LoVo (cell line): ENCODE measurements at places on chromosomes 7 and 10.

DNA sequence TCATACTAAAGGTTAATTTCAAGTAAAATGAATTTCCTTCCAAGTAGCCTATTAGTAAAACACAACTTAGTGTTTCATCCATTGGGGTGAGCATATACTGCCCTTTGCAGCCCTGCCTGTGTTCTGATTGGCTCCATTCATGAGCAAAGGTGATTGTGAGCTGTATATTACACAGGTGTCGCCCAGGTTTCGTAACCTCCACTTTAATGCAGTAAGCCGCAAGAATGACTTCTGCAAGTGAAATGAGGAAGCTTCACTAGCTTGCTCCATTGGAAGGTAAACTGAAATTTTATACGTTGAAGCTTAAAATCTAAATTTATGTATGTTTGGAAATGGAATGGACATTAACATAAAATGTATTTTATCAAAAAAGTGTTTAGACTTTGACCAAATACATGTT, 24.4 kb downstream of the MTURN start:
- no peak for DNase-seq

DNA sequence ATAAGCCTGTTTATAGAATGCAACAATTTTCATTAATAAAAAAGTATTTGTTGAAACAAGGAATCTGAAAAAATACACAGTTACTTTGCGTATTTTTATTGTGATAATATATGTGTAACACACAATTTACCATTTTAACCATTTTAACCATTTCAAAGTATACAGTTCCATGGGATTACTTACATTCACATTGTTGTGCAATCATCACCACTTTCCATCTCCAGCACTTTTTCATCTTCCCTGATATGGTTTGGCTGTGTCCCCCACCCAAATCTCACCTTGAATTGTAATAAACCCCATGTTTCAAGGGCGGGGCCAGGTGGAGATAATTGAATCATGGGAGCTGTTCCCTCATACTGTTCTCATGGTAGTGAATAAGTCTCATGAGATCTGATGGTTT, 61.3 kb upstream of the GLCCI1 start:
- DNase-seq: no peak

DNA sequence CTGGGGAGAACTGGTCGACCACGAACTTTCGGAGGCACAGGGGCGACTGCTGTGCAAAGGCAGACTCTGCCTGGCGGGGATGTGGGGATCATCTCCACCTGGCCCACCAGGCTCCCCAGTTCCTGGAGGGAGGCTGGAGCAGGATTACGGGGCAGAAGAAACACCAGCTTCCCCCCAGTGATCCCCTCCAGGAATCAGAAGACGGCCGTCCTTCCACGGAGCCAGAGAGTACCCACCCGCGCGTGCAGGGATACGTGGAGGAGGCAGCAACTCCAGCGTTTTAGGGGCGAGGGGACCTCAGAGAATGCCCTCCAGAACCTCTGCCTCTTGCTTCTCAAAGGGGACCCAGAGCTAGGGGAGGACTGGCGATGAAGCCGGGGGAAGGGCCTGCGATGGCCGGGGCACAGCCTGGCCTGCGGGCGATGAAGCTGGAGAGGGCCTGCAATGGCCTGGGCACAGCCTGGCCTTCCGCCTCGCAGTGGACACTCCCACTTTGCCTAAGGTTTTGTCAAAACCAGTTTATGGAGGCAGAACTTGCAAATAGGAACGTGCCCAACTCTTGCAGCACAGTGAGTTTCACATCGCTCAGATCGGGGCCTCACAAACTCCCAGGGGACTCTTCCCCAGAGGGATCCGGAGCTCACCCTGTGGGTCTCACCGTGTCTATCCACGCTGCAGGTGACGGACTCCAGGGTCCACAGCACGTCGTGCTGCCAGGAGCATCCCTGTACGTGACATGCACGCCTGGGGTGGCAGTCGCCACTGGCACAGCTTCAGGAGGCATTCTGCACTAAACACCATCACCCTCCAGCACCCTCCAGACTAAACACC, 77.9 kb upstream of the PDGFA start:
- DNase-seq: no peak

DNA sequence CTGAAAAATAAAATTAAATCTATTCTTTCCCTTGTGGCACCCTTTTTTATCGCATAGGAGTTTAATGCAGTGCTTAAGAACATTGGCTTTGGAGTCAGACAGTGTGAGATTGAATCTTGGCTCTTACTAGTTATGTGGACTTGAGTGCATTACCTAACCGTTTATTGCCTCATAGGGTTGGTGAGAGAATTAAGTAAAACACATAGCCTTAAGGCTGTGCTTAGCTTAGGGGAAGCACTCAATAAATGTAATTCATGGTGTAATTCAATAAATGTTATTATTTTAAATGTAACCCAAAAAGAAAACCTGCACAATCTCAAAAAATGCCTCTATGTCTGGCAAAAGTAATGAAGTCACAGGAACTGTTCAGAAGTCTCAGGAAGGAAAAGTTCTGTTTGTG, 2.7 kb downstream of the STK17A start:
- DNase-seq: no peak

- DNase-seq: no peak
Observed at GRCh38 chr10:54797636-54798321, 3.3 kb downstream of the PCDH15 start.

GRCh38 chr7:33706771-33707200, 198.6 kb upstream of the BMPER start:
- DNase-seq: no peak

- no peak for DNase-seq
Observed at GRCh38 chr10:70652761-70653657, 19.3 kb upstream of the ADAMTS14 start.

- no peak for DNase-seq
Observed at GRCh38 chr7:30709549-30709948, 27.3 kb upstream of the CRHR2 start.

GRCh38 chr10:123620621-123621020, 45.5 kb upstream of the GPR26 start:
- no peak for DNase-seq

- DNase-seq: no peak
Observed at GRCh38 chr7:96285579-96285978, 36.3 kb downstream of the SLC25A13 start.

DNA sequence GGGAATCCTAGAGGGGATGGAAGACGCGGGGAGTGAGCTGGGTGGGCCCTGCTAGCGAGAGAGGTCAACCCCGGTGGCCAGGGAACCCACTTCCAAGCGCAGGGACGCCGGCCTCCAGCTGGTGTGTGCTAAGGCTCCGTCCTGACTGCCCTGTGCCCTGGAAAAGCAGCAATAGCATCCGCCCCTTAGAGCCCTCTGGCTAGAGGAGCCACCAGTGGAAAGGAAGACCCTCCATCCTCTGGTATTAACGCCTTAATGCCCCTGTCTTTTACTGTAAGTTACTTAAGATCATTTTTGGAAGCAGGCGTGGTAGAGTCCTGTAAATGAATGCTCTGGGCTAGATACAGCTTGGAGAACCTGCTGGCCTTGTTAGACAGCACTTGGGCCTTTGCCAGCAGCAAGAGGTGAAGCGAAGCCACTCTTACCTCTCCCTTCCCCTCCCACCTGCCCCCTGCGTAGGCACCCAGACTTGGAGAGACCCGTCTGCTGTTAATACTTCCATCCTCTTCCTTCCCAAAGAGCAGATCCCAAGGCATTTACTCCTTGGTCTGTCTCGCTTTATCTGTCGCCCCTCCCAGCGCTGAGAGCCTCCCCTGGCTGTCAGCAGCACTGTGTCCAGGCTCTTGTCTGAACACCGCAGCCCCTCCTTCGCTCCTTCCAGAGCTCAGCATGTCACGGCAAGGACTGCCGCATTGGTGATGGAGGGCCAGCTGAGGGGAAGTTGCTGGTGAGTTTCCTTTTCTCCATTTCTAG, 4.6 kb downstream of the REPIN1 start:
- DNase-seq: no peak

DNA sequence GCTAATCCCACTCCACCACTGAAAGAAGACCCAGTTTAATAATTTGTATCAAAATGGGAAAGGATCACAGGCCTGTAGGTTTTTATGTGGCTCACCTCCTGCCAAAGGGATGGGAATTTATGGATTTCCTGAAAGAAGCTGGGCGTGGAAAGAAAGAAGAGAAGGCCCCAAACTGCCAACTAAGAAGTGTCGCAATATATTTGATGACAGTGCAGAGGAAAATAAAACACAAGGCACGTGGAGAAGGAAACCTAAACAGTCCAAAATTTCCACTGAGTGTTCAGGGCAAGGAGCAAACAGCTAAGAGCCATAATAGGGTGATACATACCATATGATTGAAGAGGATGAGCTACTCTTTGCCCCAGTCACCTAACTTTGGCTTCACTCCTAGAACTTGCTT, 667.2 kb downstream of the GATA3 start:
- peak; percentile 7 for DNase-seq

DNA sequence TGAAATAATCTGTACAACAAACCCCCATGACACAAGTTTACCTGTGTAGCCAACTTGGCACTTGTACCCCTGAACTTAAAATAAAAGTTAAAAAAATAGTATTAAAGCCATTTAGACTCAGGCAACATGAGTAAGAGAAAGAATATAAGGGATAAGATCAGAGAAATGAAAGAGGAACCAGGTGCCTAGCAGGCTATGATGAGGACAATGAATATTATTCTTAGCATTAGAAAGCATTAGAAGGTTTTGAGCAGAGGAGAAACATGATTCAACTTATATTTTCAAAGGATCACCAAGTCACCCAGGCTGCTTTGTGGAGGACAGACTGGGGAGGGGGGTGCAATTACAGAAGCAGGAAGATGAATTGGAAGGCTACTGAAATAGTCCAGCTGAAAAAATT, 48.1 kb upstream of the TES start:
- DNase-seq: no peak

DNA sequence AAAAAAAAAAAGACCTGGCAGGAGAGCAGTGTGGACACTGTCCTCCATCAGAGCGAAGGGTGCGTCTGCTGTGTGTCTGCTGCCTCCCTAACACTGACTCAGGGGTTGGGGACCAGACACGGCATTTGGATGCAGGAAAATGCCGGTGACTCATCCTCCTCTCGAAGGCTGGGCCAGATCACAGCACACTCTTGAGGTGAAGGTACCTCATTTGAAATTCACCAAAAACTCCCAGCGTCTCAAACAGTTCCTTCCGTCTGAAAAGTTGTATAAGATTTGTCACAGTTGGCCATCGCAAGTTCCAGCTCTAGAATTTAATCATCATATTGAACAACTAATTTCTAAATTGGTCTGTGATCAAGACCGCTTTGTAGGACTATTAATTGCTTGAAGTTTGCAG, 118.1 kb upstream of the LYZL2 start:
- DNase-seq: no peak

- peak; percentile 58 for DNase-seq
Observed at GRCh38 chr7:91263384-91264045, 718 bp upstream of the FZD1 start.
